ENCODE measurements at places on chromosomes 7 and 10.

DNA sequence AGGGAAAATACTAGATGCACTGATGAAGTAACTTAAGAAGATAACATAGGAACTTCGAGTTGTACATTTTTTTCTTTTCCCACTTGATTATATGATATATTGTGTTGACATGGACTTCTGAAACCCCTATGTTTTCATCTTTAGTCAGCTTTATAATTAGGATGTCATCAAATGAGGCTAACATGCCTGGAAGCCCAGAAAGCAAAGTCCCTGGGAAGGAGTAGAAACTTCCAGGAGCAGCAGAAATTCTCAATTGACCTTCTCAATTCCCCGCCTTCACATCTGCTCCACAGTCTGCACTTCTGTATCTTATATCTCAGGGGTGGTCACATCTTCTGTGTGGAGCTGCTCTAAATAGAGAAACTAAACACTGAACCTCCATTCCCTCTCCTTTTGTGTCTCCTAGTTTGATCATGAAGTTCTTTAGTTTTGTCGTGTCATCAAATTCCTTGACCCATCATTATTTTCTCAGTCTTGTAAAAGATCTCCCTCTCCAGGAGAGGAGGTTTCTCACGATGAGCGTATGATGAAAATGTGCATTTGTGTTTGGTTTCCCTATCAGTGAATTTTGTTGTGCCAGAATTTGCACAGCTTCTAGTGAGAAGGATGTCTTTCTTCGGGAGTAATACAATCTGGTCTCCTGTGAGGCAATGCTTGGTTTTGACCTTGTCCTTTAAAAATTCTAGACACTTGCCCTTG is 303.3 kb downstream of the SUGCT start:
- DNase-seq: no peak

DNA sequence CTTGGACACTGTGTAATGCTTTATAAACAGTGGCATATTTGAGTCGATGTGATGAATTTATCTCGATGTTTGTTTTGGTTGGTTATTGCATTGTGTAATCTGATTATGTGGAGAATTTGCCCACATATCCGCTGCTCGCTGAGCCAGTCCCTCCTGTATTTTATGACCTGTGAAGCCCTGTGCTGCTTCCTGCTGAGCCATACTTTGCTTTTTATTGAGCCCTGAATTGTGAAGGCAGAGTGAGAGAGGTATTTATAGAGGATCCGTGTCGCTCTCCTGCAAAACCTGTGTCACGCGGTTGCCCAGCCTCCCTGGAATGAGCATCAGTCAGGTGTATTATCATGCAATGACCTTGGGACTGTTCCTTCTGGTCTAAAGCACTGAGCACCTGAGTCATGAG is 253.7 kb downstream of the ARHGAP21 start:
- no peak for DNase-seq

- no peak for DNase-seq
Measured at GRCh38 chr7:124457841-124458240, 307.8 kb downstream of the GPR37 start.

DNA sequence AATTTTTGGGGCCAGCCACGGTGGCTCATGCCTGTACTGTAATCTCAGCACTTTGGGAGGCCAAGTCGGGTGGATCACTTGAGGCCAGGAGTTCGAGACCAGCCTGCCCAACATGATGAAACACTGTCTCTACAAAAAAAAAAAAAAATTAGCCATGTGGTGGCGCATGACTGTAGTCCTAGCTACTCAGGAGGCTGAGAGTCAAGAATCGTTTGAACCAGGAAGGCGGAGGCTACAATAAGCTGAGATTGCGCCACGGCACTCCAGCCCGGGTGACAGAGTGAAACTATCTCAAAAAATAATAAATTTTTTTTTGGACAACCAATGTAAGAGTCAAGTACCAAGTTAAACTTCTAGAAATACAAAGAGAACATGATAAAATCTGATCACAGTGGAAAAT is 164.6 kb downstream of the AVL9 start:
- no peak for DNase-seq

DNA sequence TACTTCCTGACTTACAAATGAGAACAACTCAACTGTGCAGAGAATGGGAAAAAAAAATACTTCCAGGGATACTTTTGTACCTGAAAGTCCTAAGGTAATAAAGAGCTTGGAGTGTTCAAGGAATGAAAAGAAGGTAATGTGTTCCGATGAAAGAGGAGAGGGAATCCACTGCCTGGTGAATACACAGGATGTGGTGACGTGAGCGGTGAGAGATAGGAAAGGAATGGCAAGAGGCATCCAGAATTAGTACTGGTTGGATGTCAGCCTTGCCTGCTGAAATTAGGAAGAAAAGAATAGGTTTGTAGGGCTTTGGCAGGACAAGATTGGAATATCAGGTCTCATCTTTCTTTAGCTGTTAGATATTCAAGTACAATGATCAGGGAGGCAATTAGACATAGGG is 347.7 kb downstream of the POM121L12 start:
- DNase-seq: no peak

- DNase-seq: no peak
Measured at GRCh38 chr10:100101192-100102076, 19.8 kb upstream of the CPN1 start.

- no peak for DNase-seq
Measured at GRCh38 chr7:14765731-14766130, 136.8 kb downstream of the DGKB start.

- DNase-seq: no peak
Measured at GRCh38 chr10:82609845-82610244, 734.9 kb downstream of the NRG3 start.

DNA sequence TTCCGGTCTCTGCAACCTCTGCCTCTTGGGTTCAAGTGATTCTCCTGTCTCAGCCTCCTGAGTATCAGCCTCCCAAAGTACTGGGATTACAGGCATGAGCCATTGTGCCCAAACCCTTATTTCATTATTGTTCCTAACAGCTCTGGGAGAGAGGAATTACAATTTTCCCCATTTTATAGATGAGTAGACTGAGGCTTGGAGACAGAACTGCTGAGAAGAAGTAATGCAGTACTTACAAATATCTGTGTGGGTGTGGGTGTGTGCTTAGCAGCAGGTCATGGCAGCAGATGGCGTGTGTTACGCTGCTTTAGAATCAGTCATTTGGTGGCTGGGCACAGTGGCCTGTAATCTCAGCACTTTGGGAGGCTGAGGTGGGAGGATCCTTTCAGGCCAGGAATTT is 7.4 kb downstream of the PRKRIP1 start:
- no peak for DNase-seq

DNA sequence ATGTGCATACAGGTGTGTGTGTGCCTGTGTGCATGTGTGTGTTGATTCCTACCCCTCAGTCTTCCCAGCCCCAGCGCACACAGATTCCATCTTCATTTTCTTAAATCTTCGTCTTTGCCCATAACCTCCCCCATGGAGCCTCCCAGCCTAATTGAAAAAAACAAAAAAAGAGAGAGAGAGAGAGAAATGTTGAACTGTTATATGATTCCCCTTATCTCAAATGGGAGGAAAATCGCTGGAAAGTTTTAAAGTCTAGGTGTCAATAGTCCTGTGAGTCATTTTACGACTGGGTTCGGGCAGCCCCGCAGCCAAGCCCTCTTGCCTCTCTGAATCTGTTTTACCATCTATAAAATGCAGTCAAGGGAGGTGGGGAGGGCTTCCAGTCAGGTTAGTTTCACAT is 60.9 kb downstream of the SPOCK2 start:
- DNase-seq: no peak

DNA sequence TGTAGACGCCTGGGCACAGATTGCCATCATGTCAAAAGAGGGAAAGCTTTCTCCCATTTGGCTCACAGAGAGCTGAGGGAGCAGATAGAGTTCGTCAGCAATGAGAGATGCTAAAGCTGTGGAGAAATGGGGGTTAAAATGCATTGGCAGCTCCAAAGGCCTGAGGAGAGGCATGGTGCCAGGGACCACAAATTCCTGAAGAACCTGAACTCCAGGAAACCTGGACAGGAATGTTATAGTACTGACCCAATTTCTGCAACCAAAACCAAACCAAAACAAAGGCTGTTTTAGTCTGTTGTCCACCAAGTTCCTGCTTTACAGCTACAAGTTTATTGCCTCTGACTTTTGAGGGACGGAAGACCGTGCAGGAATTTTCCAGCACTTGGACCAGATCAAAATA is 575.7 kb downstream of the REEP3 start:
- DNase-seq: no peak

- DNase-seq: no peak
Measured at GRCh38 chr10:97842656-97843280, 6.9 kb upstream of the GOLGA7B start.

DNA sequence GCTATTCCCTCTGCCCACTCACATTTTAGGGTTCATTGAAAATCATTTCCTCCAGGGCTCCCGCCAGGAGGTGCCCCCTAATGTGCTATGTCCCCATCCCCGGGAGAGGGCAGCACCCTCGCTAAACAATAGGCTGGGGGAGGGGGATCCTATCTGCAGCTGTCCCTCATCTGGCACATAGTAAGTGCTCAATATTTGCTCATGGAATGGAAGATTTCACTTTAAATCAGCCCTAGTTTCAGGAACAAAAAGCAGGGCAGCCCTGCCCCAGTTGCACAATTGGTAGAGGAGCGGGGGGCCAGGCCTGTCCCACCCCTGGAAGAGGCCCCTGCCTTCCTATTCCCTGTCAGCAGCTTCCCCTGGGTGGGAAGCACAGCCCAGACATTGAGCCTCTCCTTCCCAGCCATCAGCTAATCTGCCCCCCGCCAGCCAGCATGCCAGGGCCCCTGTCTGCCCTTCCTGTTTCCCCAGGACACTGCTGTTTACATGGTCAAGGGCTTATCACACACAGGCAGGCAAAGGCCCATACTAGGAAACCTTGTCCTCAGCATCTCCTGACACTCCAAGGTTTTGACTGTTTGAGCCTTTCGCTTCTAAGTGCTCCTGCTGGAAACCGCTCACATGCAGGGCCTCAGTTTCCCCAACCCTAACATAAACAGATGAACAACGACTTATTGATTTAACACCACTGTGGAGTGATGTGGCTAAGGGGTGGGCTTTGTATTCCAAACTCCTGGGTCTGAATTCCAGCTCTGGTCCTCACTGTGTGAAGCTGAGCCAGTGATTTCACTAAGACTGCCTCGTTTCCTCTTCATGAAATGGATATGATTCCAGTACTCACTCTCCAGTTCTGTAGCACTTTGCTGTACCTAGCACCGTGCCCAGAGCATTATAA is 130.7 kb upstream of the ZMIZ1 start:
- DNase-seq: no peak
